ENCODE measurements at places on chromosomes 5 and 9. TPM values are rescaled to one million over a fixed set of nuclear protein-coding genes. Genes with fewer than 3 reads are reported as not detected.

SPATA6L gene
- 0.23 TPM for total RNA-seq

SLC34A1 gene
- not detected for total RNA-seq

- no peak for DNase-seq
- peaks cover 6% of the 10 kb centered on the region for H3K4me1 ChIP-seq
- no peaks in the 10 kb centered on the region for H3K27me3 ChIP-seq
- no peaks in the 10 kb centered on the region for H3K36me3 ChIP-seq
- H3K4me3 ChIP-seq: peak overlapping the region; percentile 98
Observed at GRCh38 chr5:68214482-68215207, 911 bp upstream of the PIK3R1 start.

DNA sequence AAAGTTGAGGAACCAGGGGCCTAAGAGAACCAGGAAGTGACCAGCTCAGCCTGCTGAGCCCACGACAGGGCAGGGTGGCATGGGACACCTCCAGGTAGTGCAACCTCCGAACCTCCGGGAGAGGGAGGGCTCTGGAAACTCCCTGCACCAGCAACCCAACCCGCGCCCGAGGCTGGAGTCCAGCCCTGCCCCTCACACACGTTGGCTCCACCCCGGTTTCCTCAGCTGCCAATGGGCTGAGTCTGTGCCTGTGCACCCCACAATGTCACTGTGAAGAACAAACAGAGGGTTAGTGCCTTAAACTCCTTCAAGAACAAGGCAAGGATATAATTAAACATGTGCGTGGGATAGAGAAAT lies 17.0 kb upstream of the UNC5A start:
- no peak overlapping the region for H3K27ac ChIP-seq
- no peak overlapping the region for H3K4me3 ChIP-seq
- no peaks in the 10 kb centered on the region for H3K36me3 ChIP-seq
- H3K4me1 ChIP-seq: no peaks in the 10 kb centered on the region
- no peak for DNase-seq
- H3K27me3 ChIP-seq: no peaks in the 10 kb centered on the region

Data from esophagus muscularis mucosa (tissue), 4 donors.